ENCODE measurements at places on chromosomes 12 and 14.

DNA sequence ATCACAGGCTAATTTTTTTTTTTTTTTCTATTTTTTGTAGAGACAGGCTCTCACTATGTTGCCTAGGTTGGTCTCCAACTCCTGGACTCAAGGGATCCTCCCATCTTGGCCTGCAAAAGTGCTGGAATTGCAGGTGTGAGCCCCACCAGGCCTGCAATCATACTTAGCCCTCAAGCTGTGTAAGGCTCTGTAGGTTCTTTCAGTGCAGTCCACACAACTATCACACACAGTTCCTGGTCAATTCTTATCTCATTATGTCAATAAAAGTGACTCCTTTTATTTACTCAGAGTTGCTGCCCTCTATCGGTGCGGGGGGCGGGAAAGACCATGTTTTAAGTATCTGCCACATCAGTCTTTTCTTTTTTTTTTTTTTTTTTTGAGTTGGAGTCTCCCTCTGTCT lies 29.0 kb downstream of the SLC2A3 start:
- DNase-seq: no peak

DNA sequence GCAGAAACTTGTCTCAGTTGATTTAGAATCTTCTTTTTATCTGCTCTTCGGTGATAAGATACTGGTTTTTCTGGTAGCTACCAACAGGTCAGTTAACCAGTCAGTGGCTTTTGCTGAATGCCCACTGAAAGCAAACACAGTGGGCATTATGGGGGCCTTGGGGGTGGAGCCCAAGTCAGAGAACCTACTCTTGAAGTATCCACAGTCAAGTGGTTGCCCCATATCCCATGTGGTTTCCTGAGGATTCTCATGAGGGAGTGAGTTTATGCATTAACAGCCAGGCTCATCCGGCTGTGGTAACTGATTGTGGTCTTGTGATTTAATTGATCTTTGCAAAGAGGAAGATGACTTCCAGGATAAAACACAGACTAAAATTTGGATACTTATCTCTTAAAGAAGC lies 83.7 kb downstream of the ST8SIA1 start:
- DNase-seq: no peak

DNA sequence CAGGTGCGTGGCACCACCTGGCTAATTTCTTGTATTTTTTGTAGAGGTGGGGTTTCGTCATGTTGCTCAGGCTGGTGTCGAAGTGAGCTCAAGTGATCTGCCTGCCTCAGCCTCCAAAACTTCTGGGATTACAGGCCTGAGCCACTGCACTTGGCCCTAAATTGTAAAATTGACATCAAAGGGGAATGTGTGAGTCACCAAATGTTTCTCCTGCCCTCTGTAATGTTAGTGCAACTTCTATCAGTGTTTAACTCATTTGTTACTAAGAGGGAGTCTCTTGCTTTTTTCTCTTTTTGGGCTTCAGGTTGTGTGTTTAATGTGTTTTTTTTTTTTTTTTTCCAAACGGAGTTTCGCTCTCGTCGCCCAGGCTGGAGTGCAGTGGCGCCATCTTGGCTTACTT lies 2.3 kb downstream of the TULP3 start:
- no peak for DNase-seq

GRCh38 chr12:115895247-115895646 lies 382.2 kb downstream of the MED13L start:
- DNase-seq: no peak

- DNase-seq: peak; percentile 47
Observed at GRCh38 chr12:124538194-124539082, 29.0 kb downstream of the NCOR2 start.

DNA sequence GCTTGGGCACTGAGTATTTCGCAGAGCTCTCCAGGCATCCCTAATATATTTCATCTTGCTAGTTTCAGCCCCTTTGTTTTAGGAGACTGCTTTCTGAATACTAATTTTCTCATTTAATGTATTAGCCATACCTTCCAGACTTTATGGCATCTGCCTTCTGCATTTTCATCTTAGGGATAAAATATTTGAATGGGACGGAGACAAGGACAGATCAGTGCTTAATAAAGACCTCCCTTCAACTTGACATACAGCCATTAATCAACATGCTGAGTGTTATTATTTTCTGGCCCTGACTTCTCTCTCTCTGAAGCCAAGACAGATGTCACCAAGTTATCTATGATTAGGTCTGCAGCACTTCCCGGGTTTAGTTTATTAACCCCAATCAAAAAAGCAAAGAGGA lies 42.4 kb downstream of the CACNA2D4 start:
- DNase-seq: no peak

GRCh38 chr14:98890556-98891340 lies 381.2 kb downstream of the BCL11B start:
- DNase-seq: peak; percentile 12

DNA sequence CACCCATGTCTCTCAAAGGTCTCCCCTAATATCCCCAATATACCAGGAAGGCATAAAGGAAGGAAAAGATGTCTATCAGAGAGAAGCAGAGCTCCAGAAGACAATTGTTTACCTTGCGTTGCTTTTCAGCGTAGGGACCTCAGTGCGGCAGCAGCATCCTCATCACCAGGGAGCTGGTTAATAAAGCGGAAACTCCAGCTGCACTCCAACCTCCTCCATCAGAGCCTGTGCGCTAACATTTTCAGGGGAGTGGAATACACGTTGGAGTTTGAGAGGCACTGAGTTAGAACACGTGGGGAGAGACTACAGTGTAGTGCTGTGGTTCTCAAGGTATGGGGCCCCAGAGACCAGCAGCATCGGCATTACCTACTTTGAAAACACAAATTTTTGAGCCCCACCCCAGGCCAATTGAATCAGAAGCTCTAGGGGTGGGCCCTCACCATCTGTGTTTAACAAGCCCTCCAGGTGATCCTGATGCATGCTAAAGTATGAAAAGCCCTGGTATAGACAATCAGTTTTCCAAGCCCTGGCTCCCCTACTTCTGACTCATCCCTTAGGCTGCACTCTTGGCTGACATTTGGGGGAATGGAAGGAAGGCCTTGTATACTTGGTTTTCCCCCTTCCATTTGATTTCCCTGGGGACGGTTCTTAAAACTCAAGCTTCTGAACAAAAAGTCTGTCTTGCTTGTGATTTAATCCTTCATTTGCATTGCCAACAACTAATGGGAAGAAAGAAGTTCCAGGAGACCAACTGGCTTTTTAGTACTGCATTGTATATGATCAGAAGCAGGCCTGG lies 419.0 kb upstream of the CCDC196 start:
- peak; percentile 29 for DNase-seq

- DNase-seq: peak; percentile 23
Observed at GRCh38 chr14:94217116-94217515, 43.0 kb downstream of the PPP4R4 start.
